NCI-H226 (cell line): ENCODE measurements at places on chromosomes 12 and 14.

- no peak for DNase-seq
These were observed 6.9 kb downstream of the SCARB1 start for GRCh38 chr12:124856842-124857178.

DNA sequence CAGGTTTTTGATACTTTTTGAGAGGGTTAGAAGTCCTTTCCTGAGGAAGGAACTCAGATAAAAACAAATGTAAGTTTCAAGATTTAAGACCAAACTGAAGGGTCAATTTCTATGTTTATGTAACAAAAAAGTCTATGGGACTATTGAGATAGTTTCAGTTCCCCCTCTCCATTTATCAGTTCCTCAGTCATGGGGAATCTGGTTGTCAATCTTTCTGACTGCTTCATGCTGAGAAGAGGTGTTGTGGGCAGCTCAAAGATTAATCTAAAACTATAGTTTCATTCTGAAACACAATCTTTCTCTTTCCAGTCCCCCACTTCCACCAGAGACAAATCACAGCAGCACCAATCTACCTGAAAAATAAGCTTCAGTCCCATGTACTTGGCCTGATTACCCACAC lies 93.7 kb downstream of the KCNMB4 start:
- DNase-seq, result no peak

GRCh38 chr14:89137526-89138163 lies 279.4 kb downstream of the FOXN3 start:
- DNase-seq, result peak; percentile 92

- no peak for DNase-seq
These were observed 11.7 kb downstream of the TPCN1 start for GRCh38 chr12:113232840-113233585.

GRCh38 chr12:91143206-91143605 lies 31.9 kb upstream of the LUM start:
- no peak for DNase-seq

GRCh38 chr12:131088701-131089530 lies 135.2 kb downstream of the ADGRD1 start:
- no peak for DNase-seq

DNA sequence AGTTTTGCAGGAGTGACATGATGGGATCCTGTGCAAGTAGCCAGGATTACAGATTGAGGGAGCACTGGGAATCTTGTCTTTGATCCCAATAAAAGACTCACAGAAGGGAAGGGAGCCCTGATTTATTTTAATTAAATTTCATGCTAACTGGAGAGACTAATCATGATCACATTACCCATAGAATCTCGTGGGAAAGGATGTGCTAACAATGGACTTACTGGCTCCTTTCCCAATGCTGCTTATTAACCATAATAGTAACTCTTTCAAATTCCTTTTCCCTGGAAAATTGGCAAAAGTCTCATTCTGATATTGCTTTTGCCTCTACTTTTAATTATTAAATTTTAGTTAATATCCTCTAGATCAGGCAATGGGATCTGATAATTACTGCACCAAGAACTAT lies 174.8 kb upstream of the AVPR1A start:
- no peak for DNase-seq

DNA sequence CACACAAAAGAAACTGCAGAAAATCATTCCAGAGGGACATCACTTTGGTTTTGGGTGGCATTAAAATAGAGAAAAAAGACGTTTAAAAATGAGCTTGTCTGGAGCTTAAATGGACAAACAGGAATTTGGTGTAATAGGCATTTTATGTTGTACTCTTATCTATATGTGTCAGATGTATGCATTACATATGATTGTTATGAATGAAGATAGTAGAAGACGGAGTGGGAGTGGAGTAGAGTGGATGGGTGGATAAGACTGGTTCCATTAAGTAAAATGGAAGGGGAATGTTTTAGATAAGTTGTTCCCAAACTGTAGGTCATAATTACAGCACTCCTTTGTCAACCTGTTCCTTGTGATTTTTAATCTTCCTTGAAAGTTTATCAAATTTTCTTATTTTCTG lies 1.9 kb downstream of the CCDC91 start:
- no peak for DNase-seq

- DNase-seq, result peak; percentile 89
These were observed 157.1 kb upstream of the CCND2 start for GRCh38 chr12:4116251-4117111.

DNA sequence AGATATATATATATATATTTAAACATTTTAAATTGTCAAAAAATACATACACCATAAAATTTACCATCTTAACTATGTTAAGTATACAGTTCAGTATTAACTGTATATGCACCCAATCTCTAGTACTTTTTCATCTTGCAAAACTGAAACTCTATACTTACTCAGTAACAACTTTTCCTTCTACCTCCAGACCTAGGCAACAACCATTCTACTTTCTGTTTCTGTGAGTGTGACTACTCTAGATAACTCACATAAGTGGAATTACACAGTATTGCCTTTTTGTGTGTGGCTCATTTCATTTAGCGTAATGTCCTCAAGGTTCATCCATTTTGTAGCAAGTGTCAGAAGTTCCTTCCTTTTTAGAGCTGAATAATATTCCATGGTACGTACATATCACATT lies 8.2 kb downstream of the FAM234B start:
- no peak for DNase-seq

GRCh38 chr14:104036212-104036611 lies 49.3 kb upstream of the ASPG start:
- no peak for DNase-seq

GRCh38 chr14:80868260-80868659 lies 73.3 kb downstream of the CEP128 start:
- no peak for DNase-seq

DNA sequence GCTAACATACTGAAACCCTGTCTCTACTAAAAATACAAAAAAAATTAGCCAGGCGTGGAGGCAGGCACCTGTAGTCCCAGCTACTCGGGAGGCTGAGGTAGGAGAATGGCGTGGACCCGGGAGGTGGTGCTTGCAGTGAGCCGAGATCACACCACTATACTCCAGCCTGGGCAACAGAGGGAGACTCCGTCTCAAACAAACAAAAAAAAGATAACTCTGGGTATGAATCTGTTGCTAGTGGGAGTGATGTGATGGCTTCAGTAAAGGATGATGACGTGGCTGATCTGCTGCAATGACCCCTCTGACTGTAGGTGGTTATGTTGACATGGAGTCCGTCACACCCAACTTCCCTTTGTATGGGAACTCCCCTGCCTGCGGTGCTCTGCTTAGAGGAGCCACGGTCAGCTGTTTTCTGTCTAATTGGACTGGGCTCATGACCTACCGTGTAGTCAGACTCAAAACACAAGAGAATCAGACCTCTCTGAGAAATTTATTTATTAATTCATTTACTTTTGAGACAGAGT lies 59.1 kb upstream of the MED13L start:
- DNase-seq, result no peak

DNA sequence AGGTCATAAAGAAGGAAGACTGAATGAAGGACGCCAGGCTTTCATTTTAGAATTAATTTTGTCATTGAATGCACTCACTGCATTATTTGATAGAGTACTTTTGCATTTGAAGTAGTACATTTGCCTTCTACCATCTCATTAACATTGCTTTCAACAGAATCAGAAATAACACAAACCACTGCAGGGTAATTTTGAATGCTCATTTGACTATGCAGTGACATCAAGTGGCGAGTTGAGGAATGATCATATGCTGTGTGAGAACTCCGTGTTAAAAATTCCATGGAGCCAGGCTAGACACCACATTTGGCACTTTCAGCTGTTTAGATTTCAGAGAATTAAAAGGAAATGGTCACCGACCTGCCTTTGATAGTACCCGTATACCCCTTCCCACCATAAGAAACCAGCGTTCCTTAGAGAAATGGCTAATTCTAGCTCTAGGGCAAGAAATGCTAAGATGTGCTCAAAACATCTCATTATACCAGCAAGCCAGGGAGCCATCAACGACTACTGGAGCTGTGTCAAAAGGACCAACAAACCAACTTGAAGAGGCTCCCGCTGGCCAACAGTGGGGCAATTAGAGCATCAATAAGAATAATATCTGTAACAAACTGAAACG lies 16.5 kb downstream of the HEBP1 start:
- peak; percentile 26 for DNase-seq

DNA sequence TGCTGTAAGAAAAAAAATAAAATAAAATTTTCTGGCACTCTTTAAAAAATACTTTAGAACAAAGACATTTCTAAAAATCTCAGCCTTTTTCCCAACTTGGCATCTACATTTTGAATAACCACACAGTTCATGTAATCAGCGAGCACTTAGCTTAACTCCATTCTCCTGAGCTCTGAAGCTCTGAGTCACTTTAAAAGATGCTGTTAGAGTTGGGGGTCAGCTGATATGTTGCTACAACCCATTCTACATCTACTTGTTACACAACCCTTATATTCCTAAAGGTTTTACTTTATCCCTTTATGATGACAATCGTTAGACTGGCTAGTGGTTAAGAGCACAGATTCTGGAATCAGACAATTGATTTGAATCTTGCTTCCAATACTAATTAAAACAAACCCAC lies 48.3 kb downstream of the SLC41A2 start:
- peak; percentile 59 for DNase-seq

DNA sequence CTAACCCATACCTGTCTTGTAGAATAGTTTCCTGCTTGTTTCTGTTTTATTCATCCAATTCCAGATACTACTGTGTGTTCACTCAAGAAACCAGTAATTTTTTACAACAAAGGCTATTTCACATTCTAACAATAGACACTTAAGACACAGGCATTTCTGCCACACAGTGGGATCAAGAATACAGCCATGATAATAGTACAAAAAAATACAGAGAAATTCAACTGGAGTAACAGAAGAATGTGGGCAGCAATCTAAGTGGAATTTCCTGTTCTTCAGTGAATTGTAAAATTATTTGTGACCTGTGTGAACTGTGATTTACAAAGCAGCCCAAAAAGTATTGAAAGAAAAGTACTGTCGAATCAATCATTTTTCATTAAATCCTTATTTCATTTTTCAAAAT lies 282.9 kb downstream of the CCER1 start:
- DNase-seq, result no peak

GRCh38 chr12:3884671-3885070 lies 11.5 kb upstream of the PARP11 start:
- DNase-seq, result no peak

DNA sequence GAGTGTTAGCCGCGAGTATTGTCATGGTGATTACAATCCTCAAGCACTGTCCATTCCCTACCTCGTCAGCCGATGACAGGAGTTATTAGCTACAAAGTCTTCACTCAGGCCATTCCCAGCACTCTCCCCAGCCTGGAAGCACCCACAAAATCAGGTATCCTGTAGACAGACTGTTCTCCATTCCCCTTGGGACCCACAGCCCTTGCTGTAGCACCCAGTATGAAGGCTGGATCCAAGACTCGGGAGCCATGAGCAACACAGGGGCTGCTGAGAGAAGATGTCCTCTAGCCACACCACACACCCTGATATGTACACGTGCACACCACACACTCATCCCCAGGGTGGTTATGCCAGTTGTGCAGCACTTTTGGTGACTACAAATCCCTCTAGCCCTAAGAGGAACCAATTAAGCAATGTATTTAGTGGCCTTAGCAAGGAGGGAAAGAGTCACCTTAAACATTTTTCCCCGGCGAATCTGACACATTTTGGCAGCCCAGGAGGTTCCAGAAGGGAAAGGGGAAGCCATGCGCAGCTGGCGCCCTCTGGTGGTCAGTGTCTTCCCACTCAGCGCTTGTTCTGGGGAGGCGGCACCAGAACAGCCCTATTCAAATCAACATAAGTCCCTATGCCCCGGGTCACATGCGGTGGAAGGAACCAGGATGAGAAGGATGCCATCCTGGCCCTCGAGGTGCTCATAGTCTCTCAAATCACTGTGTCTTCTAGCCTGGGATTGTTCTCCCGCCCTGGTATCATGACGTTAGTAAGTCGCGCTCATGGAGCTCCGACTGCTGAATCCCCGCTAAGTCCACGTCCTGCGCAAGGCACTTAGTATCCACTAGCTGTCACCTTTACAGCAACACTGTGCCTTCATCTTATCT lies 96.9 kb downstream of the GCH1 start:
- DNase-seq, result peak; percentile 56

GRCh38 chr12:50862316-50862715 lies 19.6 kb downstream of the TMPRSS12 start:
- DNase-seq, result peak; percentile 68

DNA sequence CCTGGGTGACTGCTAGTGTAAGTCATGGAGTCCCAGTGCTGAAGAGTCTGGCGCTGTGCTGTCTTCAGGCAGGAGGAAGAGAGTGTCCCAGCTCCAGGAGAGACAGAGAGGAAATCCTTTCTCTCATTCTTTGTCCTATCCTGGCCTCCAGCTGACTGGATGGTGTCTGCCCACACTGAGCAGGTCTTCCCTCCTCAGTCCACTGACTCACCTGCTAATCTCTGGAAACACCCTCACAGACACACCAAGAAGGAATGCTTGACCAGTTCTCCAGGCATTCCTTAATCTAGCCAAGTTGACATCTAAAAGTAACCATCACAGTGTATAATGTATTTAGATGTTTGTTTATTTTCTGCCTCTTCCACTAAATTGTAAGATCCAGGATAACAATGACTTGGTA lies 53.9 kb downstream of the EMP1 start:
- DNase-seq, result peak; percentile 94

DNA sequence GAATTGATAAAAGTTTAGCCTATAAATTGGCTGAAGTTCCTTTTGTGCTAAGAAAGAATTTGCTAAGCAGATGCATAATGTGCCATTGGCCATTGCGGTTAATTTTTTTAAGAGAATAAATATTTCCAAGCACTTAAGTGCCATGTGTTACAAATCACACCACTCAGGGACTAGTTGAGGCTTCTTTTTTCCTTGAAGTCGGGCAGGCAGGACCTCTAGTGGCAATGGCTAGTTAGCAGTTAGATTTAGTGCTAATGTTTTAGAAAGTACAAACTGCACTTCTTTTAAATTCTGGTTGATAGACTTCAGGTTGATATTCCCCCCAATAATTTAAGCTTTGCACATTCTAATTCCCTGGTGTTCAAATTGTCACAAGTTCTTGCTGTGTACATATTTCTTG lies 294.3 kb downstream of the APAF1 start:
- no peak for DNase-seq
